ENCODE measurements at places on chromosomes 13 and 19.

DNA sequence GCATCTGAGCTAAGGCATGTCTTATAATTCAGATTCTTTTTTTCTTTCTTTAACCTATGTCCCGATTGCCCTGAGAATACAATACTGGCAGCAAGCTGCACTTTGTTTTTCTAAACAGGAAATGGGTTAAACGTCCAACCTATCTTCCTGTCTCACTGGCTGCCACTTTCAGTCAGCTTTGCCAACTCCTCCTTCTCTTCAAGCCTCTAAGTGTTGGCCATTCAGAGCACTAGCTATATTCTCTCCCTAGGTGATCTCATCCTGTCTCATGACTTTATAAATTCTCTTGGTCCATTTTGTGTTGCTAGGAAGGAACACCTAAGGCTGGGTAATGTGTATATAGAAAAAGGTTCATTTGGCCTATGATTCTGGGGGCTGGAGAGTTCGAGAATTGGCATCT is 109.5 kb upstream of the TSC22D1 start:
- DNase-seq = no peak

- no peak for DNase-seq
Observed at GRCh38 chr19:46494146-46494940, 1.3 kb downstream of the PNMA8B start.

- no peak for DNase-seq
Observed at GRCh38 chr13:108281901-108282300, 12.4 kb downstream of the TNFSF13B start.

DNA sequence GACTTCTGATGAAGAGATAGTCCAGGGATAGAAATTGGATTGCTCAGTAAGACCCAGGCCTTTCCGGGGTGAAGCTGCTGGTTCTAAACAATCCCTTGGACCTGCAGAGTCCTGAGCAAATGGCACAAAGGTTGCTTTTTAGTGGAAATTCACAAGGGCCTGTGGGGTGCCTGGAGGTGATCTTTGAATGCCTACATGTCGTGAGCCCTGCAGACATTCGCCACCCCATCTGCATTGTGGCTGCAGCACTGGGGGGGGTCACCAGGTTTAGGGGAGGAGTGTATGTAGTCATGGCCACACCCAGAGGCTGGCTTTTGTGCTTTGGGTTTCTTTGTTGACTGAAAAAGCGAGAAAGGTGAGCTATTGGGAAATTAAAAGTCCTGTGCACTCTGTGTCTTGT is 41.4 kb downstream of the SLC7A9 start:
- DNase-seq = no peak

GRCh38 chr19:2234996-2235380 is 1.1 kb downstream of the PLEKHJ1 start:
- no peak for DNase-seq

GRCh38 chr19:41934849-41935374 is 6.7 kb upstream of the ERFL start:
- peak; percentile 76 for DNase-seq

DNA sequence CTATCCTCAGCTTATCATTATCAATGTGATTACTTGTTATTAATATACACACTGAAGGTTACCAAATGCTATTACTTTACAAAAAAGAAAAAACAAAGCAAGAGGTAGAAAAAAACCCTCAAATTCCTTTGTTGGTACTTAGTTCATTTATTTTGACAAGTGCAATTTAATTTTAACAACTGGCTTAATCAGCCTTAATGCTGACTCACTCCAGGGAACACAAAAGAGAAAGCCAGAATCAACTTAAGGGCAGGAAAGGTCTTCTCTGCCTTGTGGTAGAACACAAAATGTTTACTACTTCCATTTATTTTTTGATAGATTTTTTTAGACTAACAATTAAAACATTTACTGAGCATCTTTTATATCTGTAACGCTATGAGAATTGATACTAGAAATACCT is 417.1 kb downstream of the PCDH17 start:
- DNase-seq = no peak

GRCh38 chr19:35357867-35358573 is at the start of gene FFAR3:
Gene FFAR3, plus strand, starts transcription at chr19:35358460. Its CDS starts 431 bp downstream, at chr19:35358891.
- no peak for DNase-seq

DNA sequence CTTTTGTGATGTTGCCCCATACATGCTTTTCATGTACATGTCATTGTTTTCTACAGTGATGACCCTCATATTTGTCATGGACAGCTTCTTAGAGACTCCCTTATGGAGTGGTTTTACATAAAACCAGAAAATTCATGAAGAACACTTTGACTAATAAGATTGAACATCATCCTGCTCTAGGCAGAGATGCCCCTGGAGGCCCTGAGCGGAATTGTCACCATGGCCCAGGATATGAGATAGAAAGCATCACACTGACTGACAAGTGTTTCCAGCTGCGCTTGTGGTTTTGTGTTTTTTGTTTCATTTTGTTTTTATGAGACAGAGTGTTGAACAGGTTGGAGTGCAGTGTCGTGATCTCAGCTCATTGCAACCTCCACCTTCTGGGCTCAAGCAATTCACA is 22.2 kb downstream of the ZNF701 start:
- no peak for DNase-seq

GRCh38 chr19:1088416-1089010 is 6.7 kb downstream of the POLR2E start:
- DNase-seq = no peak

DNA sequence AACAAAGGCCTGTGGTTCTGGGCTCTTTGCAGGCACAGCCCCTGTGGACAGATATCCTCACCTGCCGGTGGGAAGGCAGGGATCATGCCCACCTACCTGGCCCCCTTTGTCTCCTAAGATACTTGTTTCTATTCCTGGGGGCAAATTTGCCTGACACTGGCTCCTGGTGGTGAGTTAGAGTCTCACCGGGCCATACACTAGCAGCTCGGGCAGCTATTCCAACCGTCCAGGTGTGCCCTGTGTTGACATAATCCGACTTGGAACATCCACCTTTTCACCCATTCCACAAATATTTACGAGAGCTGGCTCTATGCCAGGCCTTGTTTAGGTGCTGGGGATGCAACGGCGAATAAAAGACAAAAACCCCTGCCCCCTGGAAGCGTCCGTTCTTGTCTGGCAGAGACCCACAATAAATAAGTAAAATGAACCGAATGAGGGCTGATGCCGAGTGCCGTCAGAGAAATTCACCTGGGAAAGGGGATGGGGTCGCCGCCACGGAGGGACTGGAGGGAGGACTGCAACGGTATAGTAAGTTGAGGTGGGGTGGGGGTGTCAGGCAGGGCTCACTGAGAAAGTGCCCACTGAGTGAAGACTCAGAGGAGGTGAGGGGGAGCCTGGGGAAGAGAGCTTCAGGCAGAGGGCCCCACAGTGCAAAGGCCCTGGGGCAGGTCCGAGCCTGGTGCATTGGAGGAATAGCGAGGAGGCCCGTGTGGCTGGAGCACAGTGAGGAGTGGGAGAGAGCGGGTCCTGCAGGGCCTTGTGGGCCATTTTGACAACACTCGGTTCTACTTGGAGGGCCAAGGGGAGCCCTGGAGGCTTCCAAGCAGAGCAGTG is 43.2 kb upstream of the RANBP3 start:
- DNase-seq = no peak

DNA sequence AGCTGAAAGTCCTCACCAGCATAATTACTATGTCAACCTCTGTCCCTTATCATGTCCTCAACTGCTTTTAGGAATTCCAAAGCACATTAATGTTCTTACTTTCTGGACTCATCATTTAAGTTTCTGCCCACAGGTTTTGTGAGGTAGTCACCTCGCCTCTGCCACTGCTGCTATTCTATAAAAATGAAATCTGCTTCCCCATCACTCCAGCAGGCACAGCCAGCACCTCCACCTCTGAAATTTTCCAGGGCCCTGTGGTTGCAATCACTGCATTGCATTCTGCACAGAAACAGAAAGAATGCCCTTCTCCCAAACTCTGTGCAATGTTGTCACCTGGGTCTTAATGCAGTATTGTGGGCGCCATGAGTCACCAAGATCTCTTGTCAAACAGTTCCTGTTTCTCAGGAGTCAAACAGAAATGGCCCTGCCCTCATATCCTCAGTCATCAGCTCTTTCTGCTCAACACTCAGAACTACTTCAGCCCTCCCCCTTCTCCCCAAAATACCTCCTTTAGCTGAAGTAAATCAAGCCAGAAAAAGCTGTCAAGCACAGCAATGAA is 529.2 kb upstream of the NBEA start:
- no peak for DNase-seq

DNA sequence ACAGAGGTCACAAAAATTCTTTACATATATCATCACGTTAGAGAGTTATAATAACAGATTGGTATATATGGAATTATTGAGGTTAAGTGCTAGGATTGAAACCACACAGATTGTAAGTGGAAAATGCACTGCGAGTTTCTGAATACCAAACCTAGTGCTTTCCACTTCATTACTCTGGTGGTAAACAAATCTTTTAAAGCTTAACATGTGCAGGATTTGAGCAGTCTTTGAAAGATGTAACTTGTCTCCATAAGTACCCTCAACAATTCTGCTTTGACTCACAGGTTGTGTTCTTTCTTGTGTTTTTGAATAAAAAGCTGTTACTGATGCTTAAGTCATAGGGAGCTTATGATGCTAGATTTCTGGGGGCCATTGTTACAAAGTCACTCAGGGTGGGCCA is 314.7 kb upstream of the DACH1 start:
- DNase-seq = no peak

- DNase-seq = no peak
Observed at GRCh38 chr13:108070491-108070890, 144.8 kb downstream of the LIG4 start.

DNA sequence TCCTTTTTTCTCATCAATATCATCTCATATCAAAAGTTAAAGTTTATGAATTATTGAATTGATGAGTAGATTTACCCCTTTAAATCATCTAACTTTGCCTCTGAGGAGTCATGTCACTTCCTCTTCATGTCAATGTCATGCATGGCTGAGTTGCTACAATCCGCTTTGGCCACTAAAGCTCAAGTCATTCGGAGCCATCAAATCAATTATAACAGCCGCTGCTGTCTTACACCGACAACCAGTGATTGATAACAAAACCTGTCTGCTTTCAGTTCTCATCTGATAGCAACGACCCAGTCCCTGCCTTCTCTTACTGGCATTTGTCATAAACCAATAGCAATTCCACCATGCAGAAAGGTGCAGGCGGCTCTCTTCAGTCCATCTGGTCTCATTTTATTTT is 429.3 kb downstream of the DIAPH3 start:
- DNase-seq = no peak

- no peak for DNase-seq
Observed at GRCh38 chr13:80814541-80814940, 473.6 kb upstream of the SPRY2 start.

- DNase-seq = no peak
Observed at GRCh38 chr19:5078182-5078581, 109.3 kb downstream of the KDM4B start.

DNA sequence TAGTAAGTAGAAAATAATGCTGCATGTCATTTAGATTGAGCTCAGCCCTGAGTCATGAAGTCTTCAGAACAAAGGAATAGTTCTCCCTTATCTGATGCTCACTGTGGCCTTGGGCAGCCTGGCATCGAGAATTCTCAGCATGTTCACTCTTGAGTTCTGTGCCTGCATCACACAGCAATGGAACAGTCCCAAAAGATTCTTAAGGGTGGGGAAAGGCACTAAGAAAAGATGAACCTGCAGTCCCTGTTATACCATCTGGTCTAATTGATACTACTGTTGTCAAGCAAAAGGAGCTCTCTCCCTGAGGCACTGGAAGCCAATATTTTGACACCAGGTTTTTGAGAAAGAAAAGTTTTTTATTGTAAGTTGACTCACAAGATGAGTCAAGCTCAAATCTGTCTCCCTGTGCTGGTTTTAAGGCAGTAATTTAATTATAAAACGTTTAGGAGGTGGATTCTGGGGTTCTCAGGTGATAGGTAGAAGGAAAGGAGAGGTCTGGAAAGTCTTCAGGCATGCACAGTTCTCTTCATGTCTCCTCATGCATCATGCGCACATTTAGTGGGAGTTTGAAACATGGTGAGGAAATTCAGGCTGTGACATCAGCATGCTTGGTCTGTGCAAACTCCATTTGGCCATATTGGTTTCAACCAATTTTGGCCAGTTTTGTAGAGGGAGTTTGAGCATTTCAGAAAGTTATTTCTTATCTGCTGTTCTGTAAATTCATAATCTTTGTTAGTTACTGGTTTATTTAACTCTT is 38.1 kb upstream of the ZNF766 start:
- DNase-seq = no peak

DNA sequence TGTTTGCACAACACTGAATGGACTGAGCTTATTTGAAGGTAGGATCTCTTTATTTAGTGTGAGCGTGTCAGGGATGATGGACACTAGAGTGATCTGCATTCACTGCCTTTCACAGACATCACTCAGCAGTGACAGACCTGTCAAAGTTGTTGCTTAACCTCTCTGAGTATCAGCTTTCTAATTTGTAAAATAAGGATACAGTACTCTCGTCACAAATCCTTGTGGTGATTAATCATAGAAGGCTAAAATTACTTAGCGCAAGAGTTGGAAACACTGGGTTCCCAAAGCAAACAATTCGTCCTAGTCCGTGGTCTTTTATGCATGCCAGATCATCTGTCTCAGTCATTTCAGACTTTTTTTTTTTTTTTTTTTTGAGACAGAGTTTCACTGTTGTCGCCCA is 16.6 kb downstream of the CARD8 start:
- DNase-seq = no peak

DNA sequence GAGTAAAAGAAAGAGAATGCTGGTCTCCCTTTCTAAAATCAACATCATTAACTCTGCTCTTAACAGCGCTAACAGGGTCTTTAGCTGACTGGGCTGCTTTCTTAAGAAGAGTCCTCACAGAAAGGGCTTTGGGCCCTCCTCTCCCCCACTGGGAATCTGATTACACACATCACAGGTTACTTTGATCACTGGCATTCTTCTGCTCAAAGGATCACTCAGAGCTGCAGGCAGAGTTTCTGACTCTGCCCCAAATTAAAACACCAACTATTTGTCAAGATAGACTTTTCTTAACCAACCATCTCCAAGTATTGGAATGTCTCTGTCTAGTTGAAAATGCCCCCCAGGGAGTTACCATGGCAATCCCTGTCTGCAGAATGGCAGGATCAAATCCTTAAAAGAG is 31.1 kb upstream of the SIAH3 start:
- DNase-seq = no peak

- DNase-seq = no peak
Observed at GRCh38 chr13:112065521-112065866, 1.5 kb upstream of the SOX1 start.

DNA sequence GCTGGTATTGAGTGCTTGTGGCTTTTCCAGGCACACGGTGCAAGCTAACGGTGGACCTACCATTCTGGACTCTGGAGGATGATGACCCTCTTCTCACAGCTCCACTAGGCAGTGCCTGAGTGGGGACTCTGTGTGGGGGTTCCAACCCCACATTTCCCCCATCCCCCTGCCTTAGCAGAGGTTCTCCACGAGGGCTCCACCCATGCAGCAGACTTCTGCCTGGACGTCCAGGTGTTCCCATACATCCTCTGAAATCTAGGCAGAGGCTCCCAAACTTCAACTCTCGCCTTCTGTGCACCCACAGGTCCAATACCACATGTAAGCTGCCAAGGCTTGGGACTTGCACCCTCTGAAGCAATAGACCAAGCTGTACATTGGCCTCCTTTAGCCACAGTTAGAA is 25.3 kb upstream of the ZSCAN18 start:
- DNase-seq = no peak

- no peak for DNase-seq
Observed at GRCh38 chr13:27821566-27821965, 29.3 kb downstream of the GSX1 start.

Data from T-helper 17 cell (primary cell).